Thoracic aorta (tissue), 2 donors: ENCODE measurements at places on chromosomes 13 and 19. TPM values are rescaled to one million over a fixed set of nuclear protein-coding genes. Genes with fewer than 3 reads are reported as not detected.

The ZNF112 gene
- total RNA-seq = 5.0 TPM

The PPP5C gene
- total RNA-seq = 107 TPM

GRCh38 chr19:47158879-47159503 is 28.4 kb downstream of the SAE1 start:
- no peak for DNase-seq

DNA sequence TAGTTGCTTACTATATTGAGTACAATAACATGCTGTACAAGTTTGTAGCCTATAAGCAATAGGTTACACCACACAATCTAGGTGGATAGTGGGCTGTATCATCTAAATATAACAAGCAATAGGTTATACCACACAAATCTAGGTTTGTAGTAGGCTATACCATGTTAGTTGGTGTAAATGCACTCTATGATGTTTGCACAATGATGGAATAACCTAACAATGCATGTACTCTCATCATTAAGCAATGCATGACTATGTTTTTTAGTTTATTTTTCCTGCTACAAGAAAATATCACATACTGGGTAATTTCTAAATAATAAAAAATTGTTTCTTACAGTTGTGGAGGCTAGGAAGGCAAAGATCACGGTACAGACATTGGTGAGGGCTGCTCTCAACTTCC is 262.5 kb downstream of the SLITRK6 start:
- no peak for DNase-seq

- DNase-seq = no peak
Measured at GRCh38 chr19:2274931-2275535, 6.9 kb downstream of the PEAK3 start.

DNA sequence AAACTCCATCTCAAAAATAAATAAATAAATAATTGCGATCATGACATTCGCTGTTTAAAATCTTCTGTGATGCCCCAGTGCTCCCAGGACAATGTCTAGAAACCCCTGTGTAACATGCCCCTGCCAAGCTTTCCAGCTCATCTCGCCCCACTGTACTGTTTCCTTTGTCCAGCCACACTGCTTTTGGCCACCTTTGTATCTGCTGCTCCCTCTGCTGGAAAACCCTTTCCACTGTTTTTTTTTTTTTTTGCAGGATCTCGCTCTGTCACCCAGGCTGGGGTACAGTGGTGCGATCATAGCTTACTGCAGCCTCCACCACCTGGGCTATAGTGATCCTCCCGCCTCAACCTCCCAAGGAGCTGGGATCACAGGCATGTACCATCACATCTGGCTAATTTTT is 7.5 kb downstream of the PLAUR start:
- DNase-seq = no peak

GRCh38 chr19:2013683-2013961 is 1.9 kb downstream of the BTBD2 start:
- no peak for DNase-seq

GRCh38 chr13:39394796-39395678 is 208.0 kb downstream of the LHFPL6 start:
- DNase-seq = no peak

- no peak for DNase-seq
Measured at GRCh38 chr13:75935805-75936204, 299.7 kb downstream of the LMO7 start.

GRCh38 chr13:44713788-44714469 is 137.8 kb upstream of the TSC22D1 start:
- DNase-seq = peak; percentile 14
